ENCODE measurements at places on chromosomes 2 and 18.

DNA sequence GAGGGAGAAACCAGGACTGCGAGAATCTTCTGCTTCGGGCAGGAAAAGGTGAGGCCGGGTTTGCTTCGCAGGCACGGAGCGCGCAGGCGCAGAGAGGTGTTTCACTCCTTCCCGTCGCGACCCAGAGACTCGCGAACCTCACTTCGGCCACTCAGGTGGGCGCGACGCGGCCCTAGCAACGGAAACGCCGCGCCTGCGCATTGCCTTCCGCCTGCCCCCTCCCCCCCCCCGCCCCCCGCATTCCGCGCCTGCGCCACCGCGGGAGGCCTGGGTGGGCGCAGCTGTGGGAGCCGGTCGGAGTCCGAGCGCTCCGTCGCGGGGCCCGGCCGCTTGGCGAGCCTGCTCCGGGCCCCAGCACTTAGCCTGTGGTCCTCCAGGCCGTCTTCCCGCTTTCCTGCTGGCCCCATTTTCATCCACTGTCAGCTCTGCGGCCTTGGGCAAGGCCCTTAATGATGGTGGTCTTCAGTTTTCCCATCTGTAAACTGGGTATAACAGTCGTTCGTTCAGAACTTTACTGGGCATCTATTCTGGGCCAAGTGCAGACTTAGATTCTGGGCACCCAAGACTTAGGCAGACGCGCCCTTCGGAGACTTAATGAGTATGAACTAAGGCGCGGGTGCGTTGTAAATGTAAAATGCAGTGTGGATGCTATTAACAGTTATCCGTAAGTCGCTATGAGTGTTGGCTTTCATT, 62.1 kb upstream of the ACKR3 start:
- no peak for DNase-seq

DNA sequence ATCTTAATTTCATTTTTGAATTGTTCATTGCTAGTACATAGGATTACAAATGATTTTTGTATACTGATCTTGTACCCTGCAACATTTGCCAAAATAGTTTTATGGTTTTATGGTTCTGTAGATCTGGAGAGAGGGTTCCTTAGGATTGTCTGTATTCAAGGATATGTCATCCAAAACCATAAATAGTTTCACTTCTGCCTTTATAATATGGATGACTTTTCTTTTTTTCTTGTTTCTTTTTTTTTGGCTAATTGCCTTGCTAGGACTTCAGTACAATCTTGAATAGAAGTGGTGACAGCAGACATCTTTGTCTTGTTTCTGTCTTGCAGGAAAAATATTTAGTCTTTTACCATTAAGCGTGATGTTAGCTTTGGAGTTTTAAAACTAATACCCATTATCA, 383.9 kb upstream of the HS6ST1 start:
- no peak for DNase-seq

- no peak for DNase-seq
Measured at GRCh38 chr2:223712642-223713041, 110.5 kb upstream of the SCG2 start.

DNA sequence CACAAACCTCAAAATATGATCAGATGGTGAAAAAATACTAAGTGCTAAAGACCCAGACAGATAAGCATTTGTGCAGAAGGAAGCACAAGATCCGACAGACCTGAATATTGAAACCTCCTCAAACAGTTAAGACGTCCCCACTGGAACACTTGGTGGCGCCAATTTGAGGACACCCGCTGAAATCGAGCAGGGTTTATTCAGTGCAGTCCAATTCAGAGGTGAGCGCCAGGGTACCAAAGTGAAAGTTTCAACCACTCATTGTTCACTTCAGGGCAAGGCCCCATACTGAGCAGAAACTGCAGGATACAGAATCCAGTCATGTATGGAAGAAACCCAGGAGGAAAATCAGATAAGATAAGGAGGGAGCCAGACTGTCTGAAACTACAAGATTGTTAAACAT, 417.6 kb downstream of the LRRTM4 start:
- no peak for DNase-seq

DNA sequence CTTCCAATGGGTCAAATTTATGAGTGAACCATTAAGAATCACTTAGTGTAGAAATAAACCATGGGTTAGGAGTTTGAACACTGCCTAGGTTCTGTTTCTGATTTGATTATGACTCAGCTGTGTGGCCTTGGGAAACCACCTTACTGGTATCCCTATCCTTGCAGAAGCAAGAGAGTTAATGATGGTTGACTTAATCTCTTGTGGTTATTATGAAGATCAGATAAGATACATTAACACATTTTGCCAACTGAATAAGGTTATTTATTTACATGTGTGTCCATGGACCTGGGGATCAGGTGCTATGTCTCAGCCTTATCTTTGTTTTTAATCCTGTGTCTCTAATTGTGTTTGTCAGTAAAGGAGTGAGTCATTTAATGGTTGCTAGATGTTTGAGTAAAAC, 5.4 kb upstream of the KCNJ13 start:
- DNase-seq = no peak

DNA sequence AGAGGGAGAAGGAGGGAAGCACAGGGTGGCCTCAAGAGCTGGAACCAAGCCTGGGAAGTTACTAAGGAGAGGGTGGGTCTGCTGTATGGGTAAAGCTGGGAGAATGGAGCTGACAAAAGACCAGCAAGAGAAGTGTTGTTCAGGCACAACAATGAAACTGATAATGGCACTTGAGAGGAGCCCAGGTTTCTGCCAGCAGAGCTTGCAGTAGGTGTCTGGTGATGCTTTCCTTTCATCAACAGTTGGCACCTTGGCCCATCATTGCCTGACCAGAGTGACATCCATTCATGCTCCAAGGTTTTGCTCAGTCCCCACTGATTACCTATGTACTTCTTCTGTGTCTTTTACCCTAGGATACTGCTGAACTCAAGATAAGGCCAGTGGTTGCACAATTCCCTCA, 92.9 kb upstream of the CXCR4 start:
- no peak for DNase-seq

GRCh38 chr18:79900610-79901570, 50.6 kb downstream of the SLC66A2 start:
- no peak for DNase-seq

GRCh38 chr2:24683408-24683807, 109.8 kb downstream of the PTRHD1 start:
- DNase-seq = no peak

DNA sequence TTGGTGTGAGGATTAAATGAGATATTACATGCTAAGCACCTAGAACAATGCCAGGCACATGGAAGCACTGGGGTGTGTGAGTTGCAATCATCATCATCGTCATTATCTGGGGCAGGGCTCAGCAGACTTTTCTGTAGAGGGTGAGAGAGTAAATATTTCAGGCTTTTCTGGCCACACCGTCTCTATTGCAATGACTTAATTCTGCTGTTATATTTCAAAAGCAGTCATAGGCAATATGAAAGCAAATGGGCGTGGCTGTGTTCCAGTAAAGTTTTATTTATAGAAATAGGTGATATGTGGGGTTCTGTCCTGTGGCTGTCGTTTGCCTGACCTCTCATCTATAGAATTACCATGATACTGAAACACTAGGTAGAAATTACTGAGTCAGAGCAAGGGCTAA, 60.6 kb downstream of the IL1R2 start:
- no peak for DNase-seq

DNA sequence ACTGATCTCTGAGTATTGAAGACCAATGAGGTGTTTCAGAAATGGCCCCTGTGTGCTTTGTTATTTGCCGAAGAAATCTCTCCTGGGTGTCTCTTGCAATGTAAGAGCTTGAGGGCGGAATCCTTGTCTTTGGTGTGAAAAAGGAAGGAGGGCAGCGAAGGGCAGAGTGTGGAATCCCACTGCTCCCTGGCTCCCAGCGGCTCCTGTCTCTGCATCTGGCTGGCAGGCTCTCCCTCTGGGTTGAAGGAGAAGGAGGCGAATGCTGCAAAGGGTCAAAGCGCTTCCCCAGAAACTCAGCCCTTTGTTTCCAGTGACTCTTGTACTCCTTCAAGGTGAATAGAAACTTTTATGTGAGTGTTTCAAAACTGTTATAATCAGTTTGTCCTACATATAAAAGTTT, 457.5 kb downstream of the CNTNAP5 start:
- no peak for DNase-seq

- no peak for DNase-seq
Measured at GRCh38 chr2:236879416-236879963, 206.2 kb upstream of the COPS8 start.

DNA sequence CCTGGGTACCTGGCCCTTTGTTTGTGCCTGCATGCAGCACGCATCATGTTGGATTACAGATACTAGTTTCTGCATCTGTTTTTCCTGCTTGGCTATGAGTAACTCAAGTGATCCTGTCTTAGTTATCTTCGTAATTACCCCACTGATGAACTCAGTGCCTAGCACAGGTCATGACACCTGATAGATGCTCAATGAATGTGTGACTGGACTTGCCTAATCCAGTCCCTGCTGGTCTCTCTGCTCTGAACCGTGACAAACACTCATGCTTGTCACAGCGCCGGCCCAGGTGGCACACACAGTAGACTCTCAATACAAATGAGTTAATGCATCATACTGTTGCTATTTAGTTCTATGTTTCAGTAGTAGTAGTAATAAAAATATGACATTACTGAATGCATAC, 31.2 kb upstream of the NTSR2 start:
- no peak for DNase-seq

DNA sequence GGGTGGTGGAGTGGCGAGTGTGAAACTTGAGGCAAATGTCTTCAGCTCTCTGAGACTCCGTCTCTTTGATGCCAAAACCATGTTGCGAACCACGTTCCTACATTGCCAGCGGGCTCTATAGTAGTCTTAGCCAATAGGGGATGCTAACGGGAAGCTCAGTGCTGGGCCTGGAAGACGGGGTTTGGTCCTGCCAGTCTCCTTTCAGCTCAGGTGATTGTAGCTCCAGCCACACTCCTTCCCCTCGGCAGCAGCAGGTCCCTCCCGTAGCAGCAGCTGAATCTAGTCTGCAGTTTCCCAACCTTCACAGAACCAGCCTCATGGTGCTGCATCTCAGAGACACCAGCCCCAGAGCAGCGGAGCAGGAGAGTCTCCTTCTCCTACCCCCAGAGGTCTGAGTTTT, 109.7 kb downstream of the TFCP2L1 start:
- no peak for DNase-seq

- no peak for DNase-seq
Measured at GRCh38 chr2:99032001-99032400, 96.0 kb upstream of the CRACDL start.

DNA sequence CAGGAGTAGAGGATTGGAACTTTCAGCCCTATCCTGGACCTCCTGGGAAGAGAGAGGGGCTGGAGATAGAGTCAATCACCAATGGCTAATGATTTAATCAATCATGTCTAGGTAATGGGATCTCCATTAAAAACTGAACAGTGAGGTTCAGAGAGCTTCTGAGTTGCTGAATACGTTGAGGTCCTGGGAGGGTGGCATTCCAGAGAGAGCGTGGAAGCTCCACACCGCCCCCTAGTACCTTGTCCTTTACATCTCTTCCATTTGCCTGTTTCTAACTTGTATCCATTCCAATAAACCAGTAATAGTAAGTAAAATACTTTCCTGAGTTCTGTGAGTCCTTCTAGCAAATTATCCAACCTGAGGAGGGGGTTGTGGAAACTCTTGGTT, 101.7 kb downstream of the B3GNT2 start:
- peak; percentile 20 for DNase-seq

DNA sequence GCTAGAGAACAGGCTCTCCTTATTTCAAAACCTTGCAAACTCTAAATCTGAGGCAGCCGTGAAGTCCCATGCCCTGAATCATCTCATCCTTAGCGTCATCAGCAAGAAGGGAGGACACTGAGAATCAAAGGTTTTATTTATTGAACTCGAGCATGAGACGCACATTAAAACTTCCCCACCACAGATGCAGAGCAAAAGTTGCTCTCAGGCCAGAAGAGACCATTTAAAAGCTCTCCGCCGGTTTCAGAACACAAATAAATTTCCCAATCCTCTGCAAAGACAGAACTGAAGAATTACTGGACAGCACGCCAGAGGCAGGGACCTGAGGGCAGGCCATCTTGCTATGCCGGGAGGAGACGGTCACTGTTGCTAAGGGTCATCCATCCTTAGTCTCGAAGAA, 1.3 kb downstream of the AMMECR1L start:
- DNase-seq = no peak

DNA sequence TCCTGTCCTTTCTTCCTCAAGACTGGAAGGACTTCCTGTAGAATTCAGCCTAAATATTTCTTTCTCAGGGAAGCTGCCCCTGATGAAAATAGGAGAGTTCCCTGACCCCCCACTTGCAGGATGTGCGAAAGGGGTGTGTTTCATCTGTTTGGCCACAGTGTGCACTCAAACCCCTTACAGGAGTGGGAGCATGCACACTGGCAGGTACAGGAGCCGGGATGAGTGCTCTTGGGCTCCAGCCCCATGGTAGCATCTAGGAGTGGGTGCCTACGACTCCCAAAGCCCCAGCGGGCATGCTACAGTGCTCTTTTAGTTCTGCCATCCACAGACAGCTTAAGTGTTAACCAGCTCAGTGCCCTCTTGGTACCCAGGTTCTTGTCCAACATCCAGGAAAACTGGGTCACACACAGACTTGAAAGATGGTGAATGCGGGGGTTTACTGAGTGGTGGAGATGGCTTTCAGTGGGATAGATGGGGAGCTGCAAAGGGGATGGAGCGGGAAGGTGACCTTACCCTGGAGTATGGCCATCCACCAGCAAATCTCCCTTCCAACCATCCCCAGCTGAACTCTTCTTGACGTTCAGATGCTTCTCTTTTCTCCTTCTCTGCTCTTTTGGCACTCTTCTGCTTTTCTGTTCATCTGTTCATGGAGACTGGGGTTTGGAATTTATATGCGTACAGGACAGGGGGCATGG, 295.0 kb upstream of the NCKAP5 start:
- no peak for DNase-seq

GRCh38 chr2:205883965-205884364, 201.7 kb downstream of the NRP2 start:
- no peak for DNase-seq

GRCh38 chr2:168550670-168551069, 94.6 kb downstream of the CERS6 start:
- DNase-seq = no peak

- no peak for DNase-seq
Measured at GRCh38 chr2:10303694-10304378, 1.1 kb downstream of the HPCAL1 start.

- no peak for DNase-seq
Measured at GRCh38 chr2:753123-753522, 75.9 kb upstream of the TMEM18 start.

Measured in cerebellar cortex (tissue), 1 donor.